ENCODE measurements at places on chromosomes 2 and 18.

DNA sequence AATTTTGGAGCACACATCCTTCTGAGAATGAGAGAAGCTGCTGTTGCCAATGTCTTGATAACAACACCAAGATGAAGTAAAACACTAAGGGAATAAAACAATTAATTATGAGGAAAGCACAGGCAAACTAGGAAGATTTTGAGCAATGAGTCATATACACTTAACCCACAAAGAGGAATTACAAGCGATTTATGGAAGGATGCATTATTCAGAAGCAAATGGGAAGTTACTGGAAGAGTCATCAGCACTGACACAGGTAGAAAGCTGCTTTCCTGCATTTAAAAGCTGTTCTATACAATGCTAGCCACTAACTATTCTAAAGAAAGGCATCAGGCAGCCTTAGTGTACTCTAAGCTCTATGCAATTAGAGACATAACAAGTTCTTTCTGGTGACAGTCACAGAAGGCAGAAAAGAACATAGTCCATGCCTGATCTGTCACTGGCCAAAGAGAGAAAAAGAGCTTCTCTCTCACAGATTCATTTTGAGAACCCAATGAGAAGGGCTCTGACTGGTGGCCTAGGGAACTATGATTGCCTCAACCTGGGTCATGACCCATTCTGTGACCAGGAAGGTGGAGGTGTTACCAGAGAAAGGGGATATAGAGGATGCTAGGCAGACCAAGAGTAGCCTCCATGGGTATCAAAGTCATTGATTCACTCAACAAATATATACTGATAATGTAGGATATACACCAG, 45.4 kb downstream of the M1AP start:
- peak; percentile 14 for DNase-seq

- no peak for DNase-seq
Measured at GRCh38 chr2:203781151-203781550, 74.7 kb downstream of the CD28 start.

- no peak for DNase-seq
Measured at GRCh38 chr2:219959471-219959870, 332.0 kb downstream of the SLC4A3 start.

- no peak for DNase-seq
Measured at GRCh38 chr18:36786686-36787085, 42.1 kb downstream of the TPGS2 start.

DNA sequence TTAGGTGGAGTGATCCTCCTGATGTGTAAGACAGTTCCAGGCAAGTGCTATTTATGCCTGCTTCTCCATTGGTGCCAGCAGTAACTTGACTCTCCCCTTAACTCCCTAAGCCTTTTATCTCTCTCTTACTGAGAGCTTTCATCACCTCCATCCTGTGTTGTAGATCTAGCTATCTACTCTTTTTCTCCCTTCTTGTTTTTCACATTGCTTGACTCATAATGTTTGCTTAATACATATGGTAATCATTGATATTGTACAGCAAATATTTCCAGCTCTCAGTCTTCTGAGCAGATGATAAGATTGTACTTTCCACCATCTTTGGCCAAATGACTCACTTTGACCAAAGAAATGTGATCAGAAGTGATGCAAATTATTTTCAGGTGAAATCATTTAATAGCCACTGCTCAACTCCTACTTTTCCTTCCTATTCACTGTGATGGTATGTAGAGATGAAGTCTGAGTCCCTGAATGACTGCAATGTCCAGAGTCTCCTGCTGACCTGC, 165.0 kb downstream of the PLCL1 start:
- no peak for DNase-seq

DNA sequence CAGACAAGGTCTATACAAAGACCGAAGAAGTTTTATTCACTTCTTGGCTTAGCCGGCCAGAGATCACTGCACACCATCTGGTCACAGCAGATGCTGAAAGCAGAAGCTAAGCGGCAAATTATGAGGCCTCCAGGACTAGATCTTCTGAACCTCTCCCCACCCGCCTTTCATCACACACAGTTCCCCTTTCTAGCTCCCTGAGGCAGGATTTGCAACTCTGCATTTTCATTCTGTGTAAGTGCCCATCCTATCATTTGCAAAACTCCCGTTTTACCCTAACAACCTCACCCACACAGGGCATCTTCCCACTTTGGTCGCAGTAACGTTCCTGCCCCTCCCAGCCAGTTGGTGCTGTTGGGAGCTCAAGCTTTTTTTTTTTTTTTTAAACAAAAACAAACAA, 3.1 kb upstream of the MOB1A start:
- DNase-seq, result no peak

- DNase-seq, result no peak
Measured at GRCh38 chr2:54133056-54133455, 17.6 kb downstream of the ACYP2 start.

GRCh38 chr2:30368258-30368657, 78.8 kb upstream of the LCLAT1 start:
- no peak for DNase-seq

GRCh38 chr2:141417246-141417797, 713.5 kb downstream of the LRP1B start:
- DNase-seq, result no peak

GRCh38 chr18:11304928-11305327, 155.6 kb upstream of the PIEZO2 start:
- no peak for DNase-seq

DNA sequence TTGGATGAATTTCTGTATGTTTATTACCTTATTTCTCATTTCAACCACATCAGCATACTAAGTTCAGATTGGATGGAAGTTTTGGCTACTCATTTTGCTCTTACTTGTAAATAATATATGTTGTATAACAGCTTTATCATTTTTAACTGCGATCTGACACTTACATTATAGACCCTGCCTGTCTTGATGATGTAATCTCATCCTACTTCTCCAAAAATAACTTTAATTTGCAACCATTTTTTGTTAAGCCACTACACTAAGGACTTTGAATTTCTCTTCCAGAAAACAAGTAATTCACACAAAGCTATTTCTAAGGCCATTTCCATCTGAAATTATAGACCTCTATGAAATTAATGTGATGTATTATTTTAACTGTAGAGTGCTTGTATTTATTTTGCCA, 240.7 kb downstream of the WDR7 start:
- DNase-seq, result no peak

GRCh38 chr18:53426666-53427184, 797.7 kb downstream of the MBD2 start:
- no peak for DNase-seq

DNA sequence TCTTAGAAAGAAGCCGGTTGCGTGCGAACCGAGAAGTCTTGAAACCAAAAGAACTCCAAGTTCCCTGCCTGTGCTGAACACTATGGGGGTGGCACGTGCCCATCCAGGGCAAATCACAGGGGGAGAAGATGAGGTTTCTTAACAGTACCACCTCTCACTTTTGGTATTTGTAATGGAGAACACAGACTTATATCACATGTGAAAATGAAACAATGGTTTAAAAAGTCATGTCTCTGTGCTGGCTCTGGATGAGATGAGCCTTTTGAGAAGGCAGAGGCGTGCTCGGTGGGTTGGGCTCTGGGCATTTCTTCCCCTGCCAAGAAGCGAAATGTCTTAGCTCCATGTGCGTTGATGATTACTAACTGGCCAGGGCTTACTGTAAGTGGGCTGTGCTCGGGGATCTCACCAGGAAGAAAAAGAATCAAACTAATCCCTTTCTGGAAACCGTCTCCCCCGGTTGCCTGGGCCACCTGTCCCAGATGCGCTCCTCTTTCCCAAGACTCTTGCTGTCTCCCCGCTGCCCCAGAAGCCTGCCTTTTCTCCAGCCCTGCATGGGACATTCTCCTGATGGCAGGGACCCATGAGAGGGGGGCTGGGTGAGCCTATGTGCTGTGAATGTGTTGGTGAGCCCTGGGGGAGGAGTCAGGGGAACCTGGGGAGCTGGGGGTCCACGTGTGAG, 252.9 kb downstream of the PRKCE start:
- no peak for DNase-seq

DNA sequence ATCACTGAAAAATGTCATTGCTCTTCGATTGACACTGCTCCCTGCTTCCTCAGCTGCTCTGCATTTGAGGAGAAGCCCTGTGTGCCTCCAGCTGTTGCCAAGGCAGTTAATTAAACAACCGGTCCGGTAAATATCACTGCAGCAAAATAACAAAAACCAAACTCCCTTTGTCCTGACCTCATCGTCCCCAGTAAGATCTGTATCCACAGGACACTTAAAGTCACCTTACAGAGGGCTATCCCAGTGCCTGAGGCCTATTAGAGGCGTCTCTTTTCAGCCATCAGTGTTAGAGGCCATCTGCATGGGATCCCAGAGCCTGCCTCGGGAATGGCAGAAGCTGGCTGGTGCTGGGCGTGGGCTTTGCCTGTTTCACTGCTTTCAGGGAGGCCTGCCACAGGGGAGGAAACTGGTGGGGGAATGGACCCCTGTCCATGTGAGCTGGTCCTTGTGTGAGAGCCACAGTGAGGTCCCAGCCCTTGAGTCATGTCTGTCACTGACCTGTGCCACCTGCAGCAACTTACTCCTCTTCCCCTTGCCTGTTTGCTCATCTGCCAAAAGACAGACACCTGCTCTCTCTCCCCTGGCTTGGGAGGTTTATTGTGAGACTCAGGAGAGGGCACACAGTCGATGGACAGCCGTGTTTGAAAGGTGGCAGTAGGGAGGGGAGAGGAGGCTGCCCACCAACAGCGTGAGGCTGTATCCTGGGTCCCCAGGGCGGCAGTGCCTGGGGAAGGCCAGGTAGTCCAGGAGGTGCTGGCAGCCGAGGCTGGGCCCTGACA, 117.7 kb upstream of the MCFD2 start:
- DNase-seq, result no peak

DNA sequence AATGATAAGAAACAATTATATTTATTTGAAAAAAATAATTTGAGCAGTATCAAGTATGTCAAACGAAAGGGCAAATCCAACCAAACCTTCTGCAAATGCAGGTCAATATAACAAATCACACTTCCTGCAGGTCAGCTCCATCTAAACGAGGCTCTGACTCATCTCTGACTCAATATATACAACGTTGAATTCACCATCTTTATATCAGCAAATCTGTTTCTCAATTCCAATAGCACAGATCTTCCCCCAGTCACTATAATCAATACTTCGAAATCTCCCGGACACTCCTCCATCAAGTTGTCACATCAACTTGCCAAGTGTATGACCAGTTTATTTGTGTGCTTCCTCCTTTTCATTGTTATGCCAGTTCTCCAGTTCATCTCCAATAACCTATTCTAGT, 388.9 kb downstream of the ZEB2 start:
- no peak for DNase-seq

DNA sequence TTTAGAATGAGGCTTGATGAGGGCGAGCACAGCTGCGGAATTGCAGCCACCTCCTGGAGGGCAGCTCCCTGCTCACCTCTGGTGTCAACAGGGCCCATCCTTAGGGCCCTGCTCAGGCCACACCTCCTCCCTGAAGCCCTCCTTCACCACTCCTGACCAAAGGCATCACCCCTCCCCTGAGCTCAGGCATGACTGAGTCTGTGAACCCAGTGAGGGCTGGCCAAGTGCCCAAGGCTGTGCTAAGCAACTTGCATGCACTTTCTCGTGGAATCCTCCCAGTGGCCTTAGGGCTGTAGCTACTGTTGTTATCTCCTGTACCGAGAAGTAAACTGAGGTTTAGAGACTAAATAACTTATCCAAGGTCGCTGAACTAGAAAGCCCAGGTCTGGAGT, 101.7 kb downstream of the KLHL29 start:
- DNase-seq, result no peak

All from SW 1271 (cell line).